Heart right ventricle (tissue), 16 donors: ENCODE measurements at places on chromosomes 6 and 20. TPM values are rescaled to one million over a fixed set of nuclear protein-coding genes. Genes with fewer than 3 reads are reported as not detected.

DNA sequence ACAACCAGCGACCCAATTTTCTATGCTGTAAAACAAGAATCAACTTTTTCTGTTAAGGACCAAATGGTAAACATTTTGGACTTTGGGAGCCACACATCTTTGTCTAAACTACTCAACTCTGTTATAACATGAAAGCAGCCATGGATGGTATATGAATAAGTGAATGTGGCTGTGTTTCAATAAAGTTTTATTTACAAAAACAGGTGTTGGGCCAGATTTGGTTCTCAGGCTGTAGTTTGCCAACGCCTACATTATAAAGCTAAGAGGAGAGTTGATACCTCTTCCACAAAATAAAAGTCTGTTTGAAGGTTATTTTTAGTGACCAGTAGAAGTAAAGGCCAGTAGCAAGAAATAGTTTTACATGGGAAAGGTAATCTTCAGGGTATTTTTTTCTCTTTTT, 60.4 kb upstream of the SDHAF4 start:
- H3K4me3 ChIP-seq: no peak overlapping the region
- H3K27me3 ChIP-seq: no peaks in the 10 kb centered on the region
- no peak for DNase-seq
- no peaks in the 10 kb centered on the region for H3K4me1 ChIP-seq
- H3K36me3 ChIP-seq: peaks cover 49% of the 10 kb centered on the region
- no peak overlapping the region for H3K27ac ChIP-seq

The ZC2HC1B gene
- polyA plus RNA-seq: not detected

The CBLN4 gene
- not detected for polyA plus RNA-seq

The SIRPB2 gene
- 0.88 TPM for polyA plus RNA-seq

DNA sequence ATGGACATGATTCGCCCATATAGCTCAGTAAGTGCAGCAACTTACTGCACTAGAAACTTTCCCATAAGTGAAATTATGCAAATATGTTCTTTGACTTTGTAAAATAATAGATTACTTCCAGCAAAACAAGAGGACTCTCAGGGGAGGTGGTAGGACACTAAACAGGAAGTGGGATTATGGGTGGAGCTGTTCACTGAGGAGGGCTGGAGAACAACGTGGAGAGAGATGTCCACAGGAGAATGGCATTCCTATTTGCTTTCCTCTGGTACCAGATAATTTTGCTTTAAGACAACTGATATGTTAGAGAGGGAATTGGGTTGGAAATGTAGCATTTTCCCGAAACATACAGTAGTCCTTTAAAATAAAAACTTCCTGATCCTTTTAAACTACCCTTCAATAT, 3.7 kb downstream of the TPD52L1 start:
- H3K4me3 ChIP-seq: no peak overlapping the region
- H3K27me3 ChIP-seq: no peaks in the 10 kb centered on the region
- DNase-seq: no peak
- peaks cover 15% of the 10 kb centered on the region for H3K4me1 ChIP-seq

DNA sequence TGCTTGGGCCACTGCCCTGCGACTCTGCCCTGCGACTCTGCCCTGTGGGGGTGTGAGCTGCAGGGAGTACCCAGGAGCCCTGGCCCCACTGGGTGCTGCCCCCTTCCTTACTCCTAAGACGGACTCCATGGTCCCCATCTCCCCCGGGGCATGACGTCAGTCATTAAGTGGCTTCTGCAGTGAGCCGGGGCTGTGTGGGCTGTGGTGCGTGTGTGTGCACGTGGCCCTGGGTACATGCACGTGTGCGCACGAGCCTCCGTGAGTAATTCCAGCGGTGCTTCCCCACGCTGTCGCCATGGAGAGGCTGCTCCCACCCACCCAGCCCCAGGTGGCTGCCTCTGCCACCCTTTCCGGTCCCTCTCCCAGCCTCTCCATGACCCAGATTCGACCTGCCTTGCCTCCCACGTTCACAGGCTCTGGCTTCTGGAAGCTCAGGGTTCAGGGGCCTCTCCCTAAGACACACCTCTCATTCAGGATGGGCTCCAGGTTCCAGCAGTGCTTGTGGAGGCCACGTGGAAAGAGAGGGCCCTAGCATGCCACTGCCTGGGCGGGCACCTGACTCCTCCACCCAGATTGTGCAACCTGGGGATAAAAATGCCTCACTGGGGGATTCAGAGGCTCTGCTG, 88.3 kb downstream of the DLGAP4 start:
- no peaks in the 10 kb centered on the region for H3K36me3 ChIP-seq
- DNase-seq: no peak
- H3K4me3 ChIP-seq: no peak overlapping the region
- H3K27me3 ChIP-seq: peaks cover 14% of the 10 kb centered on the region
- H3K27ac ChIP-seq: no peak overlapping the region

The BIRC7 gene
- polyA plus RNA-seq: not detected

The PHACTR1 gene
- polyA plus RNA-seq: 17.0 TPM

The LHFPL5 gene
- not detected for polyA plus RNA-seq

The KCNK17 gene
- polyA plus RNA-seq: 0.37 TPM

The CNR1 gene
- 1.3 TPM for polyA plus RNA-seq

GRCh38 chr6:6826095-6826901, 237.8 kb downstream of the LY86 start:
- DNase-seq: peak; percentile 60
- H3K4me3 ChIP-seq: no peak overlapping the region
- H3K27me3 ChIP-seq: no peaks in the 10 kb centered on the region
- peak overlapping the region; percentile 84 for H3K27ac ChIP-seq

The TMEM14A gene
- polyA plus RNA-seq: 8.9 TPM

GRCh38 chr6:71651636-71652035, 234.7 kb upstream of the RIMS1 start:
- no peak overlapping the region for H3K4me3 ChIP-seq
- no peak overlapping the region for H3K27ac ChIP-seq
- H3K36me3 ChIP-seq: no peaks in the 10 kb centered on the region
- no peaks in the 10 kb centered on the region for H3K27me3 ChIP-seq

The GSTA3 gene
- not detected for polyA plus RNA-seq

DNA sequence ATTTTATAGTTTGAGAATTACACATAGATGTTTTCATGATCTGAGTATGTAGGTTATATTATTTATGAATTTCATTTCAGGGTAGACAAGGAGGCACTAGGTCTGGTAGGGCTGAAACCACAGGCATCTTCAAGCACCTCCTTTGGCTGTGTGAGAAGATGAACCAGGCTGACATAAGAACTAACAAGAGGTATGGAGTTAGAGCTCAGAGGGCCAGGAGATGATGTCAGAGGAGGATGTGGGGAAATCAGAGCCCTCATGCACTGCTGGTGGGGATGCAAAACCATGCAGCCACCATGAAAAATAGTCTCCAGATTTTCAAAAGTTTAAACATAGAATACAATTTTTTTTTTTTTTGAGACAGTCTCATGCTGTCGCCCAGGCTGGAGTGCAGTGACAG, 13.6 kb upstream of the RIPOR3 start:
- no peak overlapping the region for H3K27ac ChIP-seq
- DNase-seq: no peak
- H3K27me3 ChIP-seq: no peaks in the 10 kb centered on the region

GRCh38 chr6:104462811-104463599, 396.7 kb downstream of the HACE1 start:
- H3K27ac ChIP-seq: no peak overlapping the region
- H3K4me1 ChIP-seq: no peaks in the 10 kb centered on the region
- no peaks in the 10 kb centered on the region for H3K27me3 ChIP-seq
- DNase-seq: no peak

DNA sequence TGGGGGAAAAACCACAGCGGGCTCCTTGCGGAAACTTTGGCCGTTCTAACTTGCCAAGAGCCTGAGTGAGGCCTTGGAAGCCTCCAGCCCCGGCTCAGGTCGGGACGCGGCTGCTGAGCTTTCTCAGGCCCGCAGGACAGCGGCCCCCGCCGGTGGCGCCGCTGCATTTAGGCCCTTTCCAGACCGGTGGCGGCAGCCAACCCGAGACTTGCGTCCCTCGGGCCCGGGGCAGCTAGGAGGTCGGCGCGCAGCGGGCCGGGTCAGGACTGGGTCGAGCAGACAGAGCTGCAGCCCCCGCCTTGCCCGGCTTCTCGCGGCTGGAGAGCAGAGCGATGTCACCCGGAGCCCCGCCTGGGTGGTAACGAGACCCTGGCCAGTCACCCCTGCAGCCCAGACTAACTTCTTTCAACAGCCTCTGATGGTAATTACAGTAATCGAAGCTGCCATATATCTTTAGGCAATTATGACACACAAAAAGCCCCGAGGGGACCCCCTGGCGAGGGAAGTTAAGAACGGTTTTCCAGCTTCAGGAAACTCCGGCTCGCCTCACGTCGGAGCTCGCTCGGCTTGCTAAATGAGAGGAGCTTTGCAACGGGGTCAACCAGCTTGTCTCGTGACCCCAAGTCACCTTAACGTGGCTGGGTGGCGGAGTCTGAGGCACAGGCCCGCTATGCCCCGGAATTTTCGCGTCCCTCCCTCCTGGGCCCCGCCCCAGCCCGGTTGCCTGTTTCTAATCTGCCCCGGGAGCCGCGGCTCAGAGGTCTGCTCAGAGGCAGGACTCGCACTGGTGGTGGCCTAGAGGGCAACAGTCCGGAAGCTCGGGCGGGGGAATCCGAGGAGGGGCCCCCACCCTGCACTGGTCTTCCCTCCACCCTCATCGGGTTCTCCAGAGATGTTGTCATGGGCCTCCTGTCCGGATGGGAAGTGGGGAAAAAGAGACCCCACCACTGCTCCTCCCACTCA, 3.0 kb downstream of the NR2E1 start:
- H3K36me3 ChIP-seq: no peaks in the 10 kb centered on the region
- peaks cover 100% of the 10 kb centered on the region for H3K27me3 ChIP-seq
- peak overlapping the region; percentile 34 for H3K4me3 ChIP-seq
- no peak for DNase-seq
- H3K4me1 ChIP-seq: peaks cover 67% of the 10 kb centered on the region

The OR12D3 gene
- polyA plus RNA-seq: not detected

DNA sequence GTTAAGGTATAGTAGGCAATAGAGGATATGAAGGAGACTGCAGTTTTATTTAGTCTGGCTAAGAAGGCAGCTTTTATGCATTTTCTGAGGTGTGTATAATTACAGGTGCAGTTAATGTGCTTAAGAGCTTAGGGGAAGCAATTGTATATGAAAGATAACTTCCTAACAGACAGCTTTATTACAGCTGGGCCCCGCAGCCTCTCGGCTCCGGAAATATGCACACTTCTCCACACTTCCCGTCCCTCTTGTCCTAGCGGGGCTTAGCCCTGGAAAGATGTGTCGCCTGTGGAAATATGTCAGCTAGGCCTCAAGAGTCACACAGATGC, 178.4 kb upstream of the ARID1B start:
- peaks cover 3% of the 10 kb centered on the region for H3K4me1 ChIP-seq
- no peak for DNase-seq
- H3K36me3 ChIP-seq: no peaks in the 10 kb centered on the region
- no peak overlapping the region for H3K27ac ChIP-seq
- no peaks in the 10 kb centered on the region for H3K27me3 ChIP-seq

The MKKS gene
- polyA plus RNA-seq: 24.8 TPM

DNA sequence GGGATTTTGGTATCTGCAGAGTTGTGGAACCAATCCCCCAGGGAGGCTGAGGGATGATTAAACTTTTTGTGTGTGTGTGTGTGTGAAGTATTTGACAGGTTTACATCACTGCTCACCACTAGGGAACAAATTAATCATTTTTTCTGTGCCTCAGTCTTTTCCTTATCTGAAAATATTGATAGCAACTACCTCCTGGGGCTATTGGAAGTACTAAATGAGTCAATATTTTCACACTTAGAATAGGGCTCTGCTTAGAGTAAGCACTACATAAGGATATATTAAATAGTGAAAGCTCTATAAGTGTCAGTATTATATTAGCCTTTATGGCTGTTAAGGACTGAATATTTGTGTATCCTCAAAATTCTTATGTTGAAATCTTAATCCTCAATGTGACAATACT, 155.2 kb upstream of the UST start:
- no peak overlapping the region for H3K27ac ChIP-seq
- no peaks in the 10 kb centered on the region for H3K4me1 ChIP-seq
- no peak for DNase-seq
- no peaks in the 10 kb centered on the region for H3K27me3 ChIP-seq
- H3K4me3 ChIP-seq: no peak overlapping the region
- H3K36me3 ChIP-seq: no peaks in the 10 kb centered on the region

The TUBB1 gene
- 0.13 TPM for polyA plus RNA-seq

GRCh38 chr6:100435299-100435698, 29.4 kb downstream of the SIM1 start:
- no peak for DNase-seq
- peaks cover 62% of the 10 kb centered on the region for H3K27me3 ChIP-seq
- no peaks in the 10 kb centered on the region for H3K4me1 ChIP-seq
- H3K27ac ChIP-seq: no peak overlapping the region
- H3K36me3 ChIP-seq: no peaks in the 10 kb centered on the region

GRCh38 chr6:114600381-114600780, 257.6 kb upstream of the HS3ST5 start:
- H3K4me1 ChIP-seq: no peaks in the 10 kb centered on the region
- no peaks in the 10 kb centered on the region for H3K36me3 ChIP-seq
- H3K27me3 ChIP-seq: no peaks in the 10 kb centered on the region
- no peak for DNase-seq
- H3K4me3 ChIP-seq: no peak overlapping the region

The MRPS18A gene
- 103 TPM for polyA plus RNA-seq

DNA sequence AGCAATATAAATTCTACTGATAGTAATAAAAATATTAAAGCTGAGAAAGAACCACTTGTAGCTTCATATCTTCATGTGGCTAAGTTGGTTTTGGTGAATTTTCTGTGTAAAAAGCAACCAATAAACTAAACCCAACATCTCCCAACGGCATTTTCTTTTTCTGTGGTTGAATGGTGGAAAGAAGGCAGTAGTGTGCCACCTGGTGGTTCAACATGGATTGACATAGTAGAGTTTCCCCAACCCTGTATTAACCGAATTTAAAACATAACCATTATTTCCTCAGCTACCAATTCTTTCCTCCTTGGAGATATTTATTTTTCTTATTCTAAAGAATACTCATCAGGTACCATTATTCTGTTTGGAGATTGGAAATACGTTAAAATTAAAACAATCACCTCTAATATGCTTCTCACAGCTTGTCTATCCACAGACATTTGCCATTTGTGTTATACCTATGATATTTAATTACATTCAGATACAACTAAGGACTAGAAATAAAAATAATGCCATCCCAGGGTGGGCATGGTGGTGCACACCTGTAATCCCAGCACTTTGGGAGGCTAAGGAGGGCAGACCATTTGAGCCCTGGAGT, 117.1 kb upstream of the EEF1E1 start:
- H3K27ac ChIP-seq: no peak overlapping the region
- H3K4me1 ChIP-seq: no peaks in the 10 kb centered on the region
- H3K27me3 ChIP-seq: peaks cover 13% of the 10 kb centered on the region
- peak; percentile 21 for DNase-seq
- H3K4me3 ChIP-seq: no peak overlapping the region
- no peaks in the 10 kb centered on the region for H3K36me3 ChIP-seq

The CRIP3 gene
- 3.0 TPM for polyA plus RNA-seq
